ENCODE measurements at places on chromosomes 6 and 20. TPM values are rescaled to one million over a fixed set of nuclear protein-coding genes. Genes with fewer than 3 reads are reported as not detected.

DNA sequence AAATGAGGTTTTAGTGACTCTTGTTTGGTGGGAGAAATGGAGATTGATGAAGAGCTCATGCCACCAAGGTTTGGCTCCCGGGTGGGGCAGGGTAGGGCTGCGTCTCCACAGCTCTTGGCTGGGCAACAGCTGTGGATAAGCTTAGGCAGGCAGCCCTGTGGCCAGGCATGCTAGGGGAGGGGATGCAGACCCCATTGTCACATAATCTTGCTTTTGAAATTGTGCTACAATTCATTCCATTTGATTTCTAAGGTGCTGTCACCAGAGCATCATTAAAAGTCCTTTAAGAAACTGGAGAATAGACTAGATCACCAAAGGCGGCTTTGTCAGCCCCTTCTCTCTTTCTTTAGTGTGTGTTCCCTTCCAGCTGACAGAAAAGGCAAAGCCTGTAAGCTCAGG lies 574.2 kb upstream of the JAG1 start:
- DNase-seq = no peak

- no peak for DNase-seq
These were observed 170.1 kb upstream of the AKAP12 start for GRCh38 chr6:151069641-151070040.

GRCh38 chr6:9532621-9533557 lies 882.0 kb downstream of the TFAP2A start:
- no peak for DNase-seq

The SEL1L2 gene
- not detected for total RNA-seq
